ENCODE measurements at places on chromosomes 5 and 9. TPM values are rescaled to one million over a fixed set of nuclear protein-coding genes. Genes with fewer than 3 reads are reported as not detected.

DNA sequence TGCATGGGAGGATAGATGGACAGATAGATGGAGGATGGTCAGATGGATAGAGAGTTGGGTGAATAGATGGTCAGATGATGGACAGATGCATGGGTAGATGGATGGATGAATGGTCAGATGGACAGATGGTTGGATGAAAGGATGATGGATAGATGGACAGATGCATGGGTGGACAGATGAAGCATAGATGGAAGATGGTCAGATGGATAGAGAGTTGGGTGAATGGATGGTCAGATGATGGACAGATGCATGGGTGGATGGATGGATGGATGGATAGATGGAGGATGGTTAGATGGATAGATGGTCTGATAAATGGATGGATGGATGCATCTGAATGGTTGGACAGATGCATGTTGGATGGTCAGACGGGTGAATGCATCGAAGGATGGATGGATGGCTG is 70.4 kb downstream of the COL23A1 start:
- H3K4me1 ChIP-seq = no peaks in the 10 kb centered on the region
- no peak overlapping the region for H3K27ac ChIP-seq
- H3K27me3 ChIP-seq = no peaks in the 10 kb centered on the region
- H3K36me3 ChIP-seq = no peaks in the 10 kb centered on the region

DNA sequence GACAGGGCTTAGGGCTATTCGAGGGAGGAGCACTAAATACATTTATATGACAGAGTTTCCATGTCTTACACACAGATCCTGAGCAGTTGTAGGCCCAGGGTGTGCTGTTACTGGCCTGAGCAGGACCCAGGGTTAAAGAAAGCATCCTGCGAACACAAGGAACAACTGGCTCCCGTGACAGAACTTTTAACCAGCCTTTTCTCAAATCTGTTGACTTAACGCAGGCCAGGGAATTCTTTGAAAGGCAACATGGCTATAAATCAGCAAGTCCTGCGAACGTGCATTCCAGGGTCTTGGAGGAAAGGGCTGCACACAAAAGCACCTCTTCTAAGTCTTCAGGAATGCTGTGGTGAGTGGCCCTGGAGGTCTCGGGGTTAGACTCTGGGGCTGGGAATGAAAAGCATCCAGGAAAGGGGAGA is 45.2 kb upstream of the ANKRD55 start:
- no peak overlapping the region for H3K27ac ChIP-seq
- no peaks in the 10 kb centered on the region for H3K27me3 ChIP-seq
- DNase-seq = no peak
- H3K4me3 ChIP-seq = no peak overlapping the region
- no peaks in the 10 kb centered on the region for H3K36me3 ChIP-seq

GRCh38 chr5:109410389-109411148 is 795 bp upstream of the PJA2 start:
- no peaks in the 10 kb centered on the region for H3K27me3 ChIP-seq
- no peaks in the 10 kb centered on the region for H3K36me3 ChIP-seq
- H3K27ac ChIP-seq = peak overlapping the region; percentile 93
- peak; percentile 91 for DNase-seq

DNA sequence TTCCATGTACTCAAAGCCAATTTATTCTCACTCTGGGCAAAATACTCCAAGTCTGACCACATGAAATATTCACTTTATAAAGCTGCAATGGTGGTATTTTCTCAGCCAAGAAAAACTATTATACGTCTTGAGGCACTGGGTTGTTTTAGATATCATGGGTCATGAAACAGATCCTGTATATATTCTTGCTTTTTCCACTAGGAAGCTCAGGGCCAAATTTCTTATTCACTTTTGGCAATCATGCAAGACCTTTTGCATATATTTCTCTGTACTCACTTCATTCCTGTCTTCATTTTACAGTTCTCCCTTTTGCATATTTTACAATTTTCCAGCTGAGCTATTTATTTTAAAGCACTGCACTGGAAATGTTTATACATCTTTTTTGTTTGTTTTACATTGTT is 49.8 kb downstream of the GABBR2 start:
- H3K4me3 ChIP-seq = no peak overlapping the region
- no peaks in the 10 kb centered on the region for H3K27me3 ChIP-seq
- H3K27ac ChIP-seq = no peak overlapping the region
- DNase-seq = no peak
- no peaks in the 10 kb centered on the region for H3K4me1 ChIP-seq

DNA sequence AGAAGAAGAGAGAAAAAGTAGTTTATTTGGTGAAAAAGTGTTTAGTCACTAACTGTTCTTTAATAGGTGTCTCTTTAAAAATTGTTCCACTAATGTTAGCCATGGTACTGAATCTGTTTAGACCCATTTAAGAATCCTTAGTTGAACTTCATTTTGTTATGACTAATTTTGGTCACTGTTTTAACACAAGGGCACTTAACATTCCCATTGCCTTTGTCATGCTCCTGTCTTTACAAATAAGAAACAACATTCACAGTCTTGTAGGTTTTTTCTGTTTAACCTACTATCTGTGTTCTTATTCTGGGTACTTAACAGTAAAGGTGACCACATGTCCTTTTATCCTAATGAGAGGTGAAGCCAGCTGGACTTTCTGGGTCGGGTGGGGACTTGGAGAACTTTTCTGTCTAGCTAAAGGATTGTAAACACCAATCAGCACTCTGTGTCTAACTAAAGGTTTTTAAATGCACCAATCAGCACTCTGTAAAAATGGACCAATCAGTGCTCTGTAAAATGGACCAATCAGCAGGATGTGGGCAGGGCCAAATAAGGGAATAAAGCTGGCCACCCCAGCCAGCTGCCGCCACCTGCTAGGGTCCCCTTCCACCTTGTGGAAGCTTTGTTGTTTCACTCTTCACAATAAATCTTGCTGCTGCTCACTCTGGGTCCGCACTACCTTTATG is 116.7 kb downstream of the WDR70 start:
- no peaks in the 10 kb centered on the region for H3K36me3 ChIP-seq
- H3K27me3 ChIP-seq = no peaks in the 10 kb centered on the region
- DNase-seq = no peak
- no peaks in the 10 kb centered on the region for H3K4me1 ChIP-seq
- no peak overlapping the region for H3K4me3 ChIP-seq

- peaks cover 3% of the 10 kb centered on the region for H3K4me1 ChIP-seq
- no peak overlapping the region for H3K27ac ChIP-seq
- DNase-seq = no peak
- no peaks in the 10 kb centered on the region for H3K36me3 ChIP-seq
Observed at GRCh38 chr5:145825751-145826180, 9.4 kb downstream of the PRELID2 start.

- no peaks in the 10 kb centered on the region for H3K4me1 ChIP-seq
- H3K36me3 ChIP-seq = no peaks in the 10 kb centered on the region
- no peak overlapping the region for H3K27ac ChIP-seq
- no peak overlapping the region for H3K4me3 ChIP-seq
- H3K27me3 ChIP-seq = no peaks in the 10 kb centered on the region
Observed at GRCh38 chr9:3628239-3628638, 102.4 kb upstream of the RFX3 start.

DNA sequence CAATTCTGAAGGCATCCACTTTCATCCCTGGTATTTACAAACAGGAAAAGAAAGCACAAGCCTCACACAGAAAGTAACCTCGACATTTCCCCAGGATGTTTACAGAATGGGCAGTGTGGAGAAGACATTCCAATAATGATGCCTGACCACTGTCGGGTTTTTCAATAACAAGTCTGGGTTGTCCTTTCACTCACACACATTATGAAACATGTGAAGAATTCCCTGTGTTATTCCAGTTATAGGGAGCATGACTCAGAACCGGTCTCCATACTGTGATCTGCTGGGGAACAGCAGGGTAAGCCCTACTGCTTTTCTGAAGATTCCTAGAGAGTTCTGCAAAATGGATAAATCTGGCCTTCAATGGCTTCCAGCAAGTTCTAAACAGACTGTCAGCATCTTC is 155.3 kb downstream of the ADAMTS12 start:
- no peaks in the 10 kb centered on the region for H3K27me3 ChIP-seq
- H3K4me1 ChIP-seq = no peaks in the 10 kb centered on the region
- H3K36me3 ChIP-seq = no peaks in the 10 kb centered on the region
- H3K4me3 ChIP-seq = no peak overlapping the region
- no peak overlapping the region for H3K27ac ChIP-seq

- H3K4me1 ChIP-seq = no peaks in the 10 kb centered on the region
- no peak for DNase-seq
- no peak overlapping the region for H3K4me3 ChIP-seq
- H3K36me3 ChIP-seq = no peaks in the 10 kb centered on the region
Observed at GRCh38 chr9:99753436-99753835, 68.2 kb upstream of the NR4A3 start.

DNA sequence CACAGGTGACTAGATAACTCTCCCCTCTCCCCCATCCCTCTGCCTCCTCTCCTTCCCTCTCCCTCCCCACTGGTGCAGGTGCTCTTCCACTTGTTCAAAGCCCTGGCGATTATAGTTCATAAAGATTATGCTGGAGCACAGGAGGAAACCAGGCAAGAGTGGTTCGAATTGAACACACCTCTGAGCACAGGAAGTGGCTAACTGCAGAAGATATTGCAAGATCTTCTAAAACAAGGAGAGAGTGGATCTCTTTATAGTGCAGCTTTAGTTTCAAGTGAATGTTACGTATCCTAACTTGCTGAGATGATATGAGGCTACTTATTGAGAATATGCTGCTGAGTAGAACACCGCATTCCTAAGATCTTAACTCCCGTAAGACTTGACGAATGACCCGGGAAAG is 178.4 kb downstream of the GOLPH3 start:
- H3K4me1 ChIP-seq = no peaks in the 10 kb centered on the region
- no peak overlapping the region for H3K4me3 ChIP-seq
- H3K27ac ChIP-seq = no peak overlapping the region
- H3K36me3 ChIP-seq = no peaks in the 10 kb centered on the region
- no peaks in the 10 kb centered on the region for H3K27me3 ChIP-seq

- no peak for DNase-seq
- H3K27ac ChIP-seq = no peak overlapping the region
- no peaks in the 10 kb centered on the region for H3K4me1 ChIP-seq
- H3K36me3 ChIP-seq = no peaks in the 10 kb centered on the region
Observed at GRCh38 chr5:73962801-73963425, 336.9 kb downstream of the ARHGEF28 start.

- H3K4me3 ChIP-seq = no peak overlapping the region
- no peaks in the 10 kb centered on the region for H3K27me3 ChIP-seq
- H3K27ac ChIP-seq = no peak overlapping the region
- H3K4me1 ChIP-seq = no peaks in the 10 kb centered on the region
- DNase-seq = no peak
Observed at GRCh38 chr5:107652408-107652807, 18.3 kb downstream of the EFNA5 start.

DNA sequence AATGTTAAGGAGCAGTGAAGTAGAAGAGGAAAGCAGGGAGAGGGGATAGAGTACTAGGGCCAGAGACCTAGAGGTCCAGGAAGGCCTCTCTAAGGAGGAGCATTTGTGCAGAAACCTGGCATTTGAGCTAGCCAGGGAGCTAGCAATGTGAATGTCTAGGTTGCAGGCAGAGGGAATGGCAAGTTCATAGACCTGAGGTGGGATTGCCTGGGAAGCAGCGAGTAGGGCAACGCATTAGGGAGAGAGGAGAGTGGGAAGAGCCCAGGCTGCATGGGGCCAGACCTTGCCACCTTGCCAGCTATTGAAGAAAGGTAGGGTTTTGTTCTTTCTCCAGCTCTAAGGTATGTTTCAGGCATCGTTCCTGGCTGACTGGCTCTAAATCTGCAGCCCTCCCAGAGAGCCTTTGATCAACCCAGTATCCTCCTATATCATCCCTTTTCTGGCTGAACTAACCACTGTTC is 54.0 kb downstream of the SLC22A5 start:
- H3K4me1 ChIP-seq = peaks cover 65% of the 10 kb centered on the region
- peak overlapping the region; percentile 68 for H3K27ac ChIP-seq
- peak; percentile 24 for DNase-seq
- H3K36me3 ChIP-seq = no peaks in the 10 kb centered on the region

DNA sequence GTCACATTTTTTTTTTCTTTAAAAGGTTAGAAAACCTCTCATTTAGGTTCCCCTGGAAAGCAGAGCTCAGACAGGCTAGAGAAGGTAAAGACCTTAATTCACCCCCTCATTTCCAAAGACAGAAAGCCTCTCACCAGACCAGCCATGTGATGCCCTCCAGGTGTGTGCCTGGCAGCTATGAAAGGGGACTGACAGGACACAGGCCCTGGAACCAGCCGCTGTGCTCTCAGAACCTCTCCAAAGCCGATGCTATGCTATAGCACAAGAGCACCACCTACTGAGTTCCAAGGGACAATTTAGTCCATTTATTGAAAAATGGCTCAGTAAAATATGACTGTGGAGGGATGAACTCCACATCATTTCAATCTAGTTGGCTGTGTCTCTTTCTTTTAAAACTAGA is 48.8 kb downstream of the FANCC start:
- H3K36me3 ChIP-seq = no peaks in the 10 kb centered on the region
- no peak overlapping the region for H3K4me3 ChIP-seq
- H3K27ac ChIP-seq = no peak overlapping the region
- H3K4me1 ChIP-seq = peaks cover 12% of the 10 kb centered on the region
- H3K27me3 ChIP-seq = no peaks in the 10 kb centered on the region

GRCh38 chr5:151696470-151697061 is 9.9 kb upstream of the SPARC start:
- no peaks in the 10 kb centered on the region for H3K36me3 ChIP-seq
- H3K4me1 ChIP-seq = no peaks in the 10 kb centered on the region
- peak overlapping the region; percentile 39 for H3K27ac ChIP-seq
- H3K27me3 ChIP-seq = no peaks in the 10 kb centered on the region
- H3K4me3 ChIP-seq = no peak overlapping the region

- H3K4me3 ChIP-seq = no peak overlapping the region
- peaks cover 5% of the 10 kb centered on the region for H3K4me1 ChIP-seq
- H3K27ac ChIP-seq = no peak overlapping the region
- no peaks in the 10 kb centered on the region for H3K27me3 ChIP-seq
Observed at GRCh38 chr9:96379461-96379860, 4.0 kb downstream of the SLC35D2 start.

DNA sequence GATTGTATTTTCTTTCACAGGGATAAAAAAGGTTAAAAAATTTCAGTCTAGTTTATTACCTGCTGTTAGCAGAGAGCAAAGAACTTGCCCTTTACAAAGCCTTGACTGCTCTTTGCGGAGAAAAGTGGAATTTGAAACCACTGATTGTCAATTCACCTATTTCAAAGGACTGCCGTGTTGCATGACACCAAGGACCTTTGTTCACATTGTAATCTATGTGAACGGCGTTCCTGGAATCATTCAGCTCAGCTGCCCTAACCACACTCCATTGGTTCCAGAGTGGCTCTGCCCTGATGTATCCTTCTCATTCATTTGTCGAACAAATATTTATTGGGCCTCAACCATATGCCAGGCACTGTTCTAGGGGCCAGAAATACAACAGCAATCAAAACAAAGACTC is 377.5 kb upstream of the RFX3 start:
- no peak overlapping the region for H3K27ac ChIP-seq
- no peaks in the 10 kb centered on the region for H3K27me3 ChIP-seq
- no peaks in the 10 kb centered on the region for H3K36me3 ChIP-seq
- H3K4me3 ChIP-seq = no peak overlapping the region

GRCh38 chr5:174999581-174999980 is 275.2 kb downstream of the MSX2 start:
- DNase-seq = no peak
- no peak overlapping the region for H3K4me3 ChIP-seq
- no peak overlapping the region for H3K27ac ChIP-seq
- H3K27me3 ChIP-seq = no peaks in the 10 kb centered on the region
- H3K36me3 ChIP-seq = no peaks in the 10 kb centered on the region
- no peaks in the 10 kb centered on the region for H3K4me1 ChIP-seq

- no peaks in the 10 kb centered on the region for H3K27me3 ChIP-seq
- no peak overlapping the region for H3K27ac ChIP-seq
- no peaks in the 10 kb centered on the region for H3K4me1 ChIP-seq
- no peak overlapping the region for H3K4me3 ChIP-seq
Observed at GRCh38 chr9:99752417-99753109, 69.1 kb upstream of the NR4A3 start.

The FBP2 gene
- total RNA-seq = not detected

The C5 gene
- total RNA-seq = 1.5 TPM

The FXN gene
- total RNA-seq = 9.7 TPM

All from colonic mucosa (tissue), 4 donors.